ENCODE measurements at places on chromosomes 2 and 18. TPM values are rescaled to one million over a fixed set of nuclear protein-coding genes. Genes with fewer than 3 reads are reported as not detected.
A peak's percentile ranks its signal among the peaks of the same experiment; 100 is the strongest.

- no peak for DNase-seq
- H3K27ac ChIP-seq = no peak overlapping the region
- no peak overlapping the region for H3K4me3 ChIP-seq
- no peaks in the 10 kb centered on the region for H3K4me1 ChIP-seq
These were observed 8.3 kb upstream of the BOLL start for GRCh38 chr2:197793456-197793855.

DNA sequence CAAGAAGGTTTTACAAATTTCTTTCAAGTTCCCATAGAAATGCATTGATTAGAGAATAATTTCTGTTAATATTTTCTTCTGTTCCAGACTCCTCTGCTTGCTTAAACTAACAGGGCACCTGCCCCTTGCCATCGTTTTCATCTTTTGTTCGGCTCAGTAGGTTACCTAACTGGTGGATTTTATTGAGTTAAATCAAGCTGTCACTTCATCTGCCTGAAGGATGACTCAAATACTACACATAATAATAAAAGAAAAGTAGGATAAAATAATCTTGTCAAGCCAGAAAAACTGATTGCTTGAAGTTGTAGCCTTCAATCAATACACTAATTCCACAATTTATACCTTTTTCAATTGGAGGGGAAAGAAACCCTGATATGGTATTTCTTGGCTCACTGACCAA is 234.0 kb downstream of the NR4A2 start:
- H3K27me3 ChIP-seq = no peaks in the 10 kb centered on the region
- DNase-seq = no peak
- no peaks in the 10 kb centered on the region for H3K36me3 ChIP-seq
- no peaks in the 10 kb centered on the region for H3K4me1 ChIP-seq
- no peak overlapping the region for H3K27ac ChIP-seq

DNA sequence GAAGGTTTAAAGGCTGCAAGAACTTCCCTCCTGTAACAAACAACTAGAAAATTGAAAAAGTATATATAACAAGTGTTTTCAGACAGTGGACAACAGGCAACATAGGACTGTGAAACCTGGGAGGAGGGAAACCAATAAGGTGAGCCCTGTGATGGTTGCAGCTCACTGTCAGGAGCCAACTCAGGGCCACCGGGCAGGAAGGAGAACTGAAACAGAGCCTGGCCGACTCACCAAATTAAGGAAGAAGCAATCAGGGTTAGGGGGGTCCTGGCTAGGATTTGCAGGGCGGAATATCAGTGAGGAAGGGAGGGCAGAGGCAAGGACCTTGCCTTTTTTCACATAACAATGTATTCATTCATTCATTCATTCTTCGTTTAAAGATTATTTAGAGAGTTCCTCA is 21.8 kb upstream of the CNRIP1 start:
- no peak overlapping the region for H3K27ac ChIP-seq
- no peaks in the 10 kb centered on the region for H3K4me1 ChIP-seq
- no peaks in the 10 kb centered on the region for H3K36me3 ChIP-seq

DNA sequence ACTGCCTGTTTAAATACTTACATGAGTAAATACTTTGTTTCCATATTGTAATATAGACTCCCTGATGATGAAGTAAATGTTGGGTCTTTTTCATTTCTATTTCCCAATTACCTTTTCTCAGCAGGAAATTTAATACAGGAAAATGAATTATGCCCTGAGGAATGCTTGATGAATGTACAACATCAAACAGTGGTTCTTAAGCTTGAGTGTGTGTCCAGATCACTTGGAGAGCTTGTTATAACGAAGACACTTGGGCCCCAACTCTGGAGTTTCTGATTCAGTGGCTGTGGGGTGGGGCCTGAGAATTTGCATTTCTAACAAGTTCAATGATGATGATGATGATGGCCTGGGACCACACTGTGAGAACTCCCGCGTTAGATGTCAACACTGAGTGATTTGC is 7.1 kb upstream of the ME2 start:
- no peak for DNase-seq
- no peaks in the 10 kb centered on the region for H3K27me3 ChIP-seq
- no peaks in the 10 kb centered on the region for H3K4me1 ChIP-seq
- H3K36me3 ChIP-seq = no peaks in the 10 kb centered on the region
- H3K4me3 ChIP-seq = no peak overlapping the region
- H3K27ac ChIP-seq = no peak overlapping the region

- H3K4me1 ChIP-seq = no peaks in the 10 kb centered on the region
- DNase-seq = no peak
- no peaks in the 10 kb centered on the region for H3K36me3 ChIP-seq
- no peak overlapping the region for H3K4me3 ChIP-seq
- H3K27ac ChIP-seq = no peak overlapping the region
These were observed 123.5 kb downstream of the PRKRA start for GRCh38 chr2:178327516-178327915.

- H3K27ac ChIP-seq = peak overlapping the region; percentile 100
- H3K27me3 ChIP-seq = no peaks in the 10 kb centered on the region
- DNase-seq = peak; percentile 55
- no peaks in the 10 kb centered on the region for H3K36me3 ChIP-seq
- peaks cover 30% of the 10 kb centered on the region for H3K4me1 ChIP-seq
- no peak overlapping the region for H3K4me3 ChIP-seq
These were observed 1.5 kb downstream of the KLF7 start for GRCh38 chr2:207164006-207164831.

DNA sequence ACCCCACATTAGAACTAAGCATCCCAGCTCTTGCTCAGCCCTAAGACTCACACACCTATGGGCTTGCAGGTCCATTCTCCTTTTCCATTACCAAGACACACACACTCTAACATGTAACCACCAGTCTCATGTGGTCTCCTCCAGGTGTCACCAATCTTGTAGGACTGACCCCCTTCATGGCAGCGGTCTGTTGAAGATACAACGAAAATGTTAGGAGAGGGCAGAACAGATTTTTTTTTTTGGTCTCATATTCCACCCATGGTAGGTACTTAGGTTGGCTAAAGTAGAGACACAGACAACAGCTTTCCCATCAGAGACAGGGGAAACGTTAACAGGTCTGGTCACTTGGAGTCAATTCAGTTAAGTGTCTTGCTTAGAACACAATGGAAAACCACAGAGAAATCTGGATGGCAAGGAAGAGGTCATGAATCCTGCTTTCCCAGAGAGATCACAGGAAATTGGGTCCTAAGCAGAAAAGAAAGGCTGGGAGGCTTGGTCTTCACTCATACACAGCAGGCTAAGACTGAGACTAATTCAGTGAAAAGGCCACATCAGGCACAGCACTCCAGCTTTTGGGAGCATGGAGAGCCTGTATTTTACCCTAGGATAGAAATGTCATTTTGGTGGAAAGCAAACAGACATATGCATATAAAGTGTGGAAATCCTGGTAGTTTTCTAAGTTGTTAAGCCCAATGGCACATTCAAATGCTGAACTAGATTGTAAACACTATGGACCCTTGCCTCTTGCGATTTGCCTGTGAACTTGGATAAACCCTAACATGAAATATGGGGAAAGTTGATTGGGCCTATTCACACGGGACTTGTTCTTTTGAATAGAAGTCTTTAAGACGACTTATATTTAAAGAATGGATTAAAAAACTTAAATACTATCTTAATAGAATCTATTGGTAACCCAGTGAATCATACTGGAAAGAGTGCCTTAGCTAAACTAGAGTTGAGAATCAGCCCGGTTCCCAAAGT is 3.8 kb downstream of the FN1 start:
- no peak overlapping the region for H3K27ac ChIP-seq
- H3K4me3 ChIP-seq = no peak overlapping the region
- no peaks in the 10 kb centered on the region for H3K36me3 ChIP-seq
- no peaks in the 10 kb centered on the region for H3K27me3 ChIP-seq
- DNase-seq = no peak
- H3K4me1 ChIP-seq = peaks cover 17% of the 10 kb centered on the region

DNA sequence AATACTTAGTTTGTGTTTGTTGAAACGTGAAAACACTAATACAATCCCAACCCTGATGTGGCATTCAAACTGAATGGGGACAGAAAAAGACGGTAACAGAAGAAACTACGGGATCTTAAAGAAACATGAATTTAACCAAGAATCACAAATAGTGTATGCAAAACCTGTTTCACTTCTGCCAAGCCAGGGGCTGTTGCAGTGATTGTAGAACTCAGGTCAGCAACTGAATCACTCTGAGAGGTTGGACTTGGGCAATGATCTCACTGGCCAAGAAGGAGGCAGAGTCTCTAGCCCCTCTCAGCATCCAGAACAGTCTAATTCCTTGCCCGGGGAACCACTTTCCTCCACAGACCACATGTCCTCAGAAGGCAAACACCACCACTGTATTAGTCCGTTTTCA is 54.9 kb upstream of the CRIM1 start:
- H3K27ac ChIP-seq = no peak overlapping the region
- H3K36me3 ChIP-seq = no peaks in the 10 kb centered on the region
- no peak for DNase-seq
- H3K27me3 ChIP-seq = no peaks in the 10 kb centered on the region
- no peaks in the 10 kb centered on the region for H3K4me1 ChIP-seq
- no peak overlapping the region for H3K4me3 ChIP-seq

Gene TMEM37
- total RNA-seq = 22.1 TPM

Gene SAG
- total RNA-seq = not detected

Gene GNAL
- total RNA-seq = 33.0 TPM

Measured in body of pancreas (tissue), 4 donors.